ENCODE measurements at places on chromosomes 6 and 20.

DNA sequence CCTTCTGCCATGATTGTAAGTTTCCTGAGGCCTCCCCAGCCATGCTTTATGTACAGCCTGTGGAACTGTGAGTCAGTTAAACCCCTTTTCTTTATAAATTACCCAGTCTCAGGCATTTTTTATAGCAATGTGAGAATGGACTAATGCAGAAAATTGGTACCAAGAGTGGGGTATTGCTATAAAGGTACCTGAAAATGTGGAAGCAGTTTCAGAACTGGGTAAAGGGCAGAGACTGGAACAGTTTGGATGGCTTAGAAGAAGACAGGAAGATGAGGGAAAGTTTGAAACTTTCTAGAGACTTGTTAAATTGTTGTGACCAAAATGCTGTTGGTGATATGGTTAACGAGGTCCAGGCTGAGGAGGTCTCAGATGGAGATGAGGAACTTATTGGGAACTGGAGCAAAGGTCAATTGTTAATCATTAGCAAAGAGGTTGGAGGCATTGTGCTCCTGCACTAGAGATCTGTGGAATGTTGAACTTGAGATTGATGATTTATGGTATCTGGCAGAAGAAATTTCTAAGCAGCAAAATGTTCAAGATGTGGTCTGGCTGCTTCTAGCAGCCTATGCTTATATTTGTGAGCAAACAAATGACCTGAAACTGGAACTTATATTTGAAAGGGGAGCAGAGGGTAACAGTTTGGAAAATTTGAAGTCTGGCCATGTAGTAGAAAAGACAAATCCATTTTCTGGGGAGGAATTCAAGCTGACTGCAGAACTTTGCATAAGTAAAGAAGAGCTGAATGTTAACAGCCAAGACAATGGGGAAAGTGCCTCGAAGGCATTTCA, 79.0 kb upstream of the GMDS start:
- DNase-seq, result no peak

DNA sequence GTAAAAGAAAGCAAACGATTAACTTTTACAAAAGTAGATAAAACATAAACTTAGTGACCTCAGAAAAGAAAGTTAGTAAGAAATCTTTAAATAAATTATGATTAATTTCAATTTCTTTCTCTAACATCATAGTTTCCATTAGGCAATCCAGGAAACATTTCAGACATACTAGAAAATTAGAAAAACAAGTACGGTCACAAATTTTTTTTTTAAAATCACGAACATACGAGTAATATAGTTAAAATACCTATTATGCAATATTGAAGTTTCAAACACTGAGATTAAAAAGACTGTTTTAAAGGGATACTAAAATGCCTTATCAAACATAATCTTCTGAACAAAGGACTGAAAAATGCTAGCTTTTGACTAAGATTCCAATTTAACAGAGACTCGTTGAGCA, 26.2 kb downstream of the NOL7 start:
- DNase-seq, result no peak

DNA sequence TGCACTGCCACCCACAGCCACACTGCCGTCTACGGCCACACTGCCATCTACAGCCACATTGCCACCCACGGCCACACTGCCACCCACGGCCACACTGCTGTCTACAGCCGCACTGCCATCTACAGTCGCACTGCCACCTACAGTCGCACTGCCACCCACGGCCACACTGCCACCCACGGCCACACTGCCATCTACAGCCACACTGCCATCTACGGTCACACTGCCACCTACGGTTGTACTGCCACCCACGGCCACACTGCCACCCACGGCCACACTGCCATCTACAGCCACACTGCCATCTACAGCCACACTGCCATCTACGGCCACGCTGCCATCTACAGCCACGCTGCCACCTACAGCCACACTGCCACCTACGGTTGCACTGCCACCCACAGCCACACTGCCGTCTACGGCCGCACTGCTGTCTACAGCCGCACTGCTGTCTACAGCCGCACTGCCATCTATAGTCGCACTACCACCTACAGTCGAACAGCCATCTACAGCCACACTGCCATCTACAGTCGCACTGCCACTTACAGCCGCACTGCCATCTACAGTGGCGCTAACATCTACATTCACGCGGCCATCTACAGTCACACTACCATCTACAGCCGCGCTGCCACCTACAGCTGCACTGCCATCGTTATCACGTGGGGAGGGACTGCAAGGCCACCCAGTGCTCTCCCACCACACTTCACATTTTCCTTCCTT, 154.6 kb upstream of the AFDN start:
- DNase-seq, result no peak

GRCh38 chr6:76612954-76613353, 540.5 kb upstream of the IMPG1 start:
- no peak for DNase-seq

- no peak for DNase-seq
These were observed 60.3 kb downstream of the SAMD3 start for GRCh38 chr6:130162421-130162820.
